ENCODE measurements at places on chromosomes 3 and 15.

GRCh38 chr3:173587055-173587454, 189.5 kb downstream of the NLGN1 start:
- DNase-seq: no peak

GRCh38 chr15:36659917-36660316, 80.5 kb downstream of the CDIN1 start:
- DNase-seq: no peak

GRCh38 chr3:64161481-64161952, 63.7 kb downstream of the PRICKLE2 start:
- DNase-seq: peak; percentile 12

- DNase-seq: no peak
Observed at GRCh38 chr3:118792191-118792590, 242.5 kb downstream of the IGSF11 start.

DNA sequence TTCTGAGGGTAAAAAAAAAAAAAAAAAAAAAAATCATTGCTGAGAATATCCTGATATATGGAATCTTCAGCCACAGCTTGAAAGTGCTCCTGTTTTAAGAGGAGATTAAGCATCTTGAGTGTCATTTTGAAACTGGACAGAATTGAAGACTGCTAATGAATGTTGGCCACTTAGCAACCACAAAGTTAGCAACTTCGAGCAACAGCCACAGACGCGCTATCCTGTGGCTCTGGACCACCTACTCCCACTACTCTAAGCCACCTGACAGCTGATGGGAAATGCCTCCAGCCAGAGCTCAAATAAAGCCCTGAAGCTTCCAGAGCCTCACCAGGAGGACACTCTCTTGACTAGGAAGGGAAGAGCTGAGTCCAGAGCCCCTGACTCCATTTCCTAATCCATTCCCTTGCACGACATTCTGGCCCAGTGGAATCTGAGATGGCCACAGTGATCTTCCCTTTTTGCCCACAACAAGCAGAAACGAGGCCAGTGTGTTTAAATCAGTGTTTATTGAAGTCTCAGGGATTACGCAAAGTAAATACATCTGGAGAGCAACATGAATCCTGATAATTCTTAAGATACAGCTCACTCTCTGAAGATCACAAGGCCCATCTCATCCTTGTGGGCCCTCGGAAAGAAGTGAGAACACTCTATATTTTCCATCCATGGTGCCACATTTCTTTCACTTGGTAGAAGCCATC, 58.6 kb downstream of the TMEM212 start:
- peak; percentile 60 for DNase-seq

DNA sequence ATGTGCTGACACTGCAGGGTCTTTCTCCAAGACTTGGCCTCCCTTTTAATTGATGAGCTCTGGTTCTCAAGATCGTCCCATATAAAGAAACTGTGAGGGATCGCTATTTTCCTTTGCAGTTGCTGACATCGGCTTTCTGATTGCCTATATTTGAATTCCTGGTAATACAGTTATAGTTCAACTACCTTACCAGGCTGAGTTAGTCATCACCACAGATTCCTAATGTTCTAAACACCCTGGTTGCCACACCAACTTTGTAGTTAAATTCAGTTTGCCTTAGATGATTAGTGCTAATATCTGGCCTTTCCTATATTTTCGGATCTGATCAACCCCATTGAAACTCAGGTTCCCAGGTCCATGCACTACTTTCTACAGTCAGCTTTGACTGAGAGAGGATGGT, 125.0 kb downstream of the GMNC start:
- no peak for DNase-seq

- DNase-seq: peak; percentile 24
Observed at GRCh38 chr3:175041369-175041768, 182.2 kb downstream of the NAALADL2 start.

GRCh38 chr3:156460206-156460611, 94.7 kb downstream of the SSR3 start:
- no peak for DNase-seq

- no peak for DNase-seq
Observed at GRCh38 chr15:68712886-68713285, 107.8 kb downstream of the ANP32A start.

- no peak for DNase-seq
Observed at GRCh38 chr3:54573858-54574257, 354.0 kb downstream of the LRTM1 start.

DNA sequence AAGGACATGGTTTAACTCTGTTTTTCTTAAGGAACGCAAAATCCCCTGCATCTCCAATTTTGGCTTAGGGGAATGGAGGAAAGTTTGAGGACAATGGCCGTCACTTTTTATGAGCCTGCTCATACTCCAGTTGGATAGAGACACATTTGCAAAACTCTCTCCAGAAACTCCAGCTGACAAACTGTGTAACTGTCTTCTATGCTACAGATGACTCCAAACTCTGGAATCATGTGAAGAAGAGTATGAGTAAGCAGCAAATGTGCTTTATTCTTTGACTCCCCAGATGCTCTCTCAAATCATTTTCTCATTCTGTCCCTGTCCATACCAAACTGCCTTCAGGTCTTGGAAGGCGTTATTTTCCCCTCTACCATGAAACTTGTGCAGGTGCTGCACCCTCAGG, 226.5 kb upstream of the GPR149 start:
- no peak for DNase-seq

DNA sequence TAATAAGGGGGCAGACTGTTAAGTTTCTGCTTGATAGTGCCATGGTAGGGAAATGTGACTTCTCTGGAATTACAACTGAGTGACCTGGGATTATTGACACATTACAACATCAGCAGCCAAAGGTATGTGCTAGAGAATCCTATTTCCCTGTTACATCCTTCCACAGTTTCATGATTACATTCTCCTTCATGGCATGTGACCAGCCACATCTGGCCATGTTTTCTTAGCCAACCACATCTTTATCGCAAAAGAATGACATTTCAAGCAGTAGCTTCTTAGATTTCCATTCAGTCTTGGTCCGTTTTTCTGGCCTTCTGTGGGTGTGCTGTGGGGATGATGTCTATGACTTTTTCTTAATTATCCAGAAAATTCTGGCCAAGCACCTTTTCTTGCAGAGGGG, 45.4 kb upstream of the CTDSPL start:
- peak; percentile 58 for DNase-seq

- no peak for DNase-seq
Observed at GRCh38 chr15:91279486-91279885, 179.4 kb downstream of the SV2B start.

GRCh38 chr15:30943654-30944335, 40.1 kb downstream of the FAN1 start:
- DNase-seq: no peak

DNA sequence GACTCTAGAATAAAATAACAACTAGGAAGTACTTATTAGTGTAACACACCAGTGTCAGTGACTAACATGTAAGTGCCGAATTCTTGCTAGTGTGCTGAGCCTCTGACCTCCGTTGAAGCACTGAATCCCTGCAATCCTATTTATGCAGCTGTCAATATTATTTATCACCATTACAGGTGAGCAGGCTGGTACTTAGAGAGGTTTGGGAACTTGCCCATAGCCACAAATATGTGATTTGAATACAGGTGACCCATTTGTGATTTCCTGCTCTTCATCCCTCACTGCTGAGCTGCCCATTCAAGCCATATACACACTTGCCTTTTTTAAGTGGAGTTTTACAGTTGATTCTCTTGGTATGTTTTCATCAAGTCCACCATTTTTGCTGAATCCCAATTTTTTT, 12.2 kb downstream of the EIF4E3 start:
- no peak for DNase-seq

- no peak for DNase-seq
Observed at GRCh38 chr3:180961087-180961486, 28.4 kb downstream of the DNAJC19 start.

GRCh38 chr3:4475804-4476203, 8.7 kb upstream of the SUMF1 start:
- no peak for DNase-seq

GRCh38 chr15:37037850-37038715, 62.3 kb downstream of the MEIS2 start:
- no peak for DNase-seq

DNA sequence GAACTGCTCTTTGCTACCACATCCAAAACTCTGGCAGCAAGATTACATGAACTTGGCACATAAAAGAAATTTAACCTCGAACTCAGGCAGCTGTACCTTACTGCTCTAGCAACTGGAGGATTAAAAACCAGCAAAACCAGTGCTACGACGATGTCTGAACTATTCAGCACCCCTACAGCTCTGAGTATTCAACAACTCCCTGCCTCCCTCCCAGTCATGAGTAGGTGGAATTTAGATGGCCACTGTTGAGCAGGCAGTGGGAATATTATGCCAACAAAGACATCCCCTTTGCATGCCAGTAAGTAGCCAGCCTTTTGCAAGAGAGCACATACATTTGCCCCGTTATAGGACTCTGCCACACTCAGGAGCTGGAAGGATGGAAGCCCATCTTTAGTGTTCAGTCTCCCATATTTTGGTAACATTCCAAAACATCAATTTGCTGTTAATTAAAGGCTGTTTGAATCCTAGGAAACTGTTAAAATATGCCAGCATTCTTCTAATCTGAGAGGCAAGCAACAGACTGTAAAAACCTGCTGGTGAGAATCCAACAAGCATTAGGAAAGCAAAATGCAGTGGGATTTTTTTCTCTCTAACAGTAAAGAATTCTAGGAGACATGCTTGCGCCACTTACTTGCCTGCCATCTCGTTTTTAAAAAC, 85.4 kb downstream of the ZNF385D start:
- peak; percentile 4 for DNase-seq

GRCh38 chr3:129560911-129561594, 18.1 kb downstream of the H1-8 start:
- peak; percentile 77 for DNase-seq

DNA sequence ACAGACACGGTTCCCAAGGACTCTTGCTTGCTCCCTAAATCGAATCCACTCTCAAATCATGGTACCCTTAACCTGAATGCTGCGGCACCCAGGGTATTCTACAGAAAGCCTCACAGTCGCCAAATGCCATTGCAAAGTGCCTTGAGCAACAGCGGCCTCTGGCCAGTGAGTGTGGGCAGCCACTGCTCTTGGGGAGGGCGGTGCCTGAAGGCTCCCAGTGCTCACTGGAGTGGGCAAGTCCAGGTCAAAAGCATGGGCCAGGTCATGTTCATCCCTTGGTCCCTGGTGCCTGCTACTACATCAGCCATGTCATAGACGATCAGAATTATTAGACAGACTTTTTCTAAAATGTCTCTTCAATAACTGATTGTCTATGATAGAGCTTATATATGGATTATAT, 82.5 kb downstream of the ADAMTS17 start:
- DNase-seq: no peak

- DNase-seq: no peak
Observed at GRCh38 chr15:59885832-59886231, 118.3 kb upstream of the FOXB1 start.

- DNase-seq: no peak
Observed at GRCh38 chr3:23994244-23994569, 49.1 kb downstream of the NR1D2 start.

DNA sequence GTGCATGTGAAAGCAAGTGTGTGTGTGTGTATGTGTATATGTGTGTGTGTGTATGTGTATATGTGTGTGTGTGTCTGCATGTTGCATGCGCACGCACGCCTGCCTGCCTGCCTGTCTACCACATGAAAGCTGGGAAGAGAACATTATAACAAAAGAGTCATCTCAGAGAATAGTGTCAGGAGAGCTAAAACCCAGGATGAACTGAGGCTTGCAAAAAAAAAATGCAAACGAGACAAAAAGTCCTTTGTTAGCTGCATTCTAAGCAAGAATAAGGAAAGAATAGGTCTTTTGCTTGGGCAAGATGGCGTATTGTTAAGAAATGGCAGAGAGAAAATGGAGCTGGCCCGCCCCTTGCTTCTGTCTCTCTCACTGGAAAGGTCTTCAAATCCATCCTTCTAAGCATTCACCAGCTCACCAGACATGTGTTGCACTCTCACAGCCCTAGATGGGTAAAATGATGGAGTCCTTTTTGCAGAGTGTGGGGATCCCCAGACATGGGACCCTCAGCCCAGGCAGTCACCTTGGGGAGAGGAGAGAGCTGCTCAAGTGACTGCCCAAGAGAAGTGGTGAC, 16.4 kb downstream of the WNT7A start:
- DNase-seq: no peak

- DNase-seq: no peak
Observed at GRCh38 chr3:123414973-123415775, 33.7 kb downstream of the ADCY5 start.

GRCh38 chr15:75729326-75730069, 16.9 kb upstream of the CSPG4 start:
- DNase-seq: no peak

DNA sequence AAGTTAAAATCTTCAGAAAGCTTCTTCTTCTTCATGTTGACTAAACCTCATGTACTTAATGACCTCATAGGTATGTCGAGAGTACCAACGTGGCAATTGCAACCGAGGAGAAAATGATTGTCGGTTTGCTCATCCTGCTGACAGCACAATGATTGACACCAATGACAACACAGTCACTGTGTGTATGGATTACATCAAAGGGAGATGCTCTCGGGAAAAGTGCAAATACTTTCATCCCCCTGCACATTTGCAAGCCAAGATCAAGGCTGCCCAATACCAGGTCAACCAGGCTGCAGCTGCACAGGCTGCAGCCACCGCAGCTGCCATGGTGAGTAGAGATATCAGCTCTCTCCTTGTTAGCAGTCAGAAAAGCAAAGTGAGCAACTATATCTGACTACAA, 176.5 kb downstream of the MBNL1 start:
- no peak for DNase-seq

GRCh38 chr3:127339928-127340861, 52.3 kb upstream of the PRR20G start:
- no peak for DNase-seq

- no peak for DNase-seq
Observed at GRCh38 chr3:108096532-108097321, 5.9 kb upstream of the CD47 start.

GRCh38 chr15:89777073-89777751, 1.1 kb downstream of the MESP2 start:
- no peak for DNase-seq

Data from choroid plexus epithelial cell (primary cell).